ENCODE measurements at places on chromosomes 5 and 9.
A peak's percentile ranks its signal among the peaks of the same experiment; 100 is the strongest.

DNA sequence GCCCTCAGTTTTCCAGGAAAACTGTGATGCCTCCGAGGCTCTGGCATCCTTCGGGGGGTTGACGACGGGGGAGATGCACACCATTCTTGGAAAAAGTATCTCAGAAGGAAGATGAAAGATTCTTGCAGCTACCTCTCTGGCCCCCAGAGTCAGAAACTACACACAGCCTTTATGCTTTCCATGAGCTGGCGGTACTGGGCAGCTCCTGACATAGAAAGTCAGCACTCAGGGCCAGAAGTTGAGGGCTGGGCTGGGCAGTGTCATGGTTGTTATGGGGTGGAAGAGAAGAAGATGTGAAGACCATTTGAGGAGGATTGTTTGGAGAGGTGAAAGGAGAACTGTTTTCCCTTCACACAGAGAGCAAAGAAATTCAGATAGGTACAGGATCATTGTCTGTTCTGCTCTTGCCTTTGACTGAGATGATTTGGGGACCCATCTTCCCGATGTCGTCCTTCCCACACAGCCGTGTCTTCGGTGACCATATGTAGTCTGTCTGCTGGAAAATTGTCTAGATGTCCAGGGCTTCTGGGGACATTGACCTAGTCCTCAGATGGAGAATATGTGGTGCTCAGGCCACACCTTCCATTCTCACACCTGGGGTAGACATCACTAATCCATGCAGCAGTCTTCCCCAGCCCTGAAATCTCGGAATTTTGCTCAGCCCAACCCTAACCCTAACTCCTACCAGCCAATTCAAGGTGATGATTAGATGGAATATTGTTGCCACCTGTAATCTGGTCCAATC is 237.1 kb downstream of the CACNA1B start:
- no peak for DNase-seq

DNA sequence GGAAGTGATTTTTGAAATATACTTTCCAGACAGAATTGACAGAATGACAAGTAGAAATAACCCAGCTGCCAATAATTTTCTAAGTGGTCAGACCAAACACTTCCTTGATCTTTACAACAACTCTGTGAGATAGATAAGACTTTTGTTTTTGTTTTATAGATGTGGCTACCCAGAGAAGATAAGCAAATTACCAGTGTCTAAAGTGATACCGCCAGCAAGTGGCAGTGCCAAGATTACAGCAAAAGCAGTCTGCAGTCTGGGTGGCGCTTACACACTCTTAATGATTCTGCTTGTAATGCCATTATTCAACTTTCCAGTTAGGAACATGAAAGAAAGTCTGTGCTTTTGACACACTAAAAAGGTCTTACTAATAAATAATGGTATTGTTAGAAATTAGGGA is 92.1 kb downstream of the HCN1 start:
- no peak for DNase-seq

DNA sequence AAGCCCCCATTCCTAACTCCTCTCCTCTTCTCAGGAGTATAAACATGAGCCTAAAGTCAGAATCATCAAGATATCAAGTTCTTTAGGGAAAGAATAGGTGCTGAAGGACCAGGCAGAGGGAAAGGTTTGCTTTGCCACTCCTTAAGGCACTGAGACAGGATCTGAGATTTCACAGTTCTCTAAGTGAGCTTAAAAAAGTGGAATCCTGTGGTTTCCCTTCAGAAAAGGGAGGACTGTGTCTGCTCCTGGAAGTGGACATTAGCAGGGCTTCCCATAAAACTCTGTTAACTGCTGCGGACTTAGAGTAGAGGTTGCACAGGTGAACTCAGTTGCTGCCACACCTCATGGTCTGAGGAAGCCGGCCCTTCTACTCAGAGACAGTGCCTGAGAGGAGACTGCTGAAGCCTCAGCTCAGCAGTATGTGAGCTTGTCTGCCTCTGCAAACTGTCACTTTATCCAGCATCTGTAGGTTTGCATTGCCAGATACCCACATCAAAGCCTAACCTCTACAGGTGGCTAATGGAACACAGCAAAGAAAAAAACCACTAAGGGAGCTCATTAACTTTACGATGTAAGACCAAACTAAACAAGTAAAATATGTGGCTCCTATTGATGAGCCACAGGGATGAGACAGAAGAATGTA is 42.9 kb downstream of the RIC1 start:
- DNase-seq = no peak

DNA sequence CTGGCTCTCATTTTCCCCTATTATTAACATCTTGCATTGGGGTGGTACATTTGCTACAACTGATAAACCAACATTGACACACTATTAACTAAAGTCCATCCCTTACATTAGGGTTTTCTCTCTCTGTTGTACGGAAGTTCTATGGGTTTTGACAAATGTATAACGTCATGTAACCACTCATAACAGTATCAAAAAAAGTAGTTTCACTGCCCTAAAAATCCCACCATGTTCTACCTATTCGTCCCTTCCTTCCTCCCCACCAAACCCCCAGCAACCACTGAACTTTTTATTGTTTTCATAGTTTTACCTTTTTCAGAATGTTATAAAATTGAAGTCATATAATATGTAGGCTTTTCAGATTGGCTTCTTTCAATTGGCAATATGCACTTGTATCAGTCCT is 40.1 kb downstream of the MLLT3 start:
- peak; percentile 44 for DNase-seq

DNA sequence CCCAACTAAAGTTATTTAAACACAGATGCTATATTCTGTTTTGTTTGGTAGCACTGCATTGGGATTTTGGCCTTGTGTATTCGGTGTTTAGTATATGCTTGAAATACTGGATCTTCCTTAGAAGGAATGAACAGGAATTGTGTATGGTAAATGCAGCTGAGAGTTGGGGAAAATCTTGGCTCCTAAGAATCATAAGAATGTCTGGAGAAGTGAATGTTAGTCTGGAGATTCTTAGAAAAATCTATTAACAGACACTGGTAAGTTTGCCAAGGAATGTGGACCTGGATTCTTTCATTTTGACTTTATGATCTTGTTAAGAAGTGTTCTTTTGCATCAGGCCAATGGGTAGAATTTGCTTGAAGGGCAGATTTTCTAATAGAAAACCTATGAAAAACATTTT is 38.9 kb downstream of the SNX30 start:
- no peak for DNase-seq

DNA sequence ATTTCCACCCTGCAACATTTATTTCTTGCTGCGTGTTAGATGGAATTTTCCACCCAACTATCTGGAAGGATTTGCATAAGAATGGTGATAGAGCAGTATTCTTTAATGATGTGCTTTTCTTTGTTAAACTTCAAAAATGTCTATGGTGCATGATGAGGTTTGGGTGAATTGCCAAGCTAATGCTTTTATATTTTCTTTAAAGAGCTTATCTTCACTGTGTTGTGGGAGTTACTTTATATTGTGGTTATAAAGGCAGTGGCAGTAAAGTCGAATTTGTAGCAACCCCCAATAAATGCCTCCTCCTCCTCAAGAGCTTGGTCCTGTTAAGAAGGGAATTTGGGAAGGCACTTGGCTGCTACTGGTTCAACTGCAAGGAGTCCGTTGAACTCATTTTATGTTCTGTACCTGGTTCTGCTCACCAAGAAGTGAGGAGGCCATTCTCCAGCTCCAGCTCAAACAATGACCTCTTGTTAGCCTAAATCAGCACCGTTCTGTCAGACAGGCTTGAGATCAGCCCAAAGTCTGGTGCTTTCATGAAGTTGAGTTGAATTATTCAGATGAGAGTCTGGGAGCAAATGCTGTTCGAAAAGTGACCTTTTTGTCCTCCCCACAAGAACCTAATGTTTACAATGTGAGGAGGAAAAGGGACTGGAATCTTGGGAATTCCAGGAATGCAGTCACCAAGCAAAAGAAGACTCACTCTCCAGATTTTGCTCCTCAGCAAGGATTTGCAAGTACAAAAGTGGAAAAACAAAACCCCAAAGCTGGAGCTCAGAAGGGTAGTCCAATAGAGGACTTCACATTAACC is 217.0 kb downstream of the TMEM38B start:
- DNase-seq = no peak

DNA sequence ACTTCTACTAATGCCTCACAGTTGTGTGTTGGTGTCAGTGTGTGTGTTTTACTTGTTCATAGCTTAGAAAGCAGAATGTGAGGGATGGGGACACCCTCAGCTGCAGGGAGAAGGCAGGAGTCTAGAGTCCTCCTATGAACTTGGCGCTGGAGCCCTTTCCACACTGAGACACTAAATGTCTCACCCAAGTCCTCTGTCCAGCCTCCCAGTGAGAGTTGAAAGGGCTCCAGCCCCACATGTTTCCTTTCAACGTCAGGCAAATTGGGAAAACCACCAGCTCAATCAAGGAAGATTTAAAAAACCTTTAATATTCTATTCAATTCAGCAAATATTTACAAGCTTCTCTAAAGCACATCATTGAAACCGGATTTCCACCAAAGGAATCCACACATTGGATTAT is 167.6 kb upstream of the MSX2 start:
- DNase-seq = no peak

- DNase-seq = no peak
Measured at GRCh38 chr5:130151239-130151638, 247.0 kb downstream of the CHSY3 start.

DNA sequence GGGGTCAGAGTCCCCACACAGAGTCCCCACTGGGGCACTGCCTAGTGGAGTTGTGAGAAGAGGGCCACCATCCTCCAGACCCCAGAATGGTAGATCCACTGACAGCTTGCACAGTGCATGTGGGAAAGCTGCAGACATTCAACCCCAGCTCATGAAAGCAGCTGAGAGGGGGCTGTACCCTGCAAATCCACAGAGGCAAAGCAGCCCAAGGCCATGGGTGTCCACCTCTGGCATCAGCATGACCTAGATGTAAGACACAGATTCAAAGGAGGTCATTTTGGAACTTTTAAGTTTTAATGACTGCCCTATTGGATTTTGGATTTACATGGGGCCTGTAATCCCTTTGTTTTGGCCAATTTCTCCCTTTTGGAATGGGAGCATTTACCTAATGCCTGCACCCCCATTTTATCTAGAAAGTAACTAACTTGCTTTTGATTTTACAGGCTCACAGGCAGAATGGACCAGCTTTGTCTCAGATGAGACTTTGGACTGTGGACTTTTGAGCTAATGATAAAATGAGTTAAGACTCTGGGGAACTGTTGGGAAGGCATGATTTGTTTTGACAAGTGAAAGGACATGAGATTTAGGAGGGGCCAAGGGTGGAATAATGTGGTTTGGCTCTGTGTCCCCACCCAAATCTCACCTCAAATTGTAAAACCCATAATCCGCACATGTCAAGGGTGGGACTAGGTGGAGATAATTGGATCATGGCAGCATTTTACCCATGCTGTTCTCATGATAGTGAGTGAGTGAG is 56.3 kb upstream of the ITGA1 start:
- no peak for DNase-seq

GRCh38 chr9:121292801-121293241 is 24.9 kb downstream of the GSN start:
- no peak for DNase-seq
